ENCODE measurements at places on chromosomes 1 and 21.

DNA sequence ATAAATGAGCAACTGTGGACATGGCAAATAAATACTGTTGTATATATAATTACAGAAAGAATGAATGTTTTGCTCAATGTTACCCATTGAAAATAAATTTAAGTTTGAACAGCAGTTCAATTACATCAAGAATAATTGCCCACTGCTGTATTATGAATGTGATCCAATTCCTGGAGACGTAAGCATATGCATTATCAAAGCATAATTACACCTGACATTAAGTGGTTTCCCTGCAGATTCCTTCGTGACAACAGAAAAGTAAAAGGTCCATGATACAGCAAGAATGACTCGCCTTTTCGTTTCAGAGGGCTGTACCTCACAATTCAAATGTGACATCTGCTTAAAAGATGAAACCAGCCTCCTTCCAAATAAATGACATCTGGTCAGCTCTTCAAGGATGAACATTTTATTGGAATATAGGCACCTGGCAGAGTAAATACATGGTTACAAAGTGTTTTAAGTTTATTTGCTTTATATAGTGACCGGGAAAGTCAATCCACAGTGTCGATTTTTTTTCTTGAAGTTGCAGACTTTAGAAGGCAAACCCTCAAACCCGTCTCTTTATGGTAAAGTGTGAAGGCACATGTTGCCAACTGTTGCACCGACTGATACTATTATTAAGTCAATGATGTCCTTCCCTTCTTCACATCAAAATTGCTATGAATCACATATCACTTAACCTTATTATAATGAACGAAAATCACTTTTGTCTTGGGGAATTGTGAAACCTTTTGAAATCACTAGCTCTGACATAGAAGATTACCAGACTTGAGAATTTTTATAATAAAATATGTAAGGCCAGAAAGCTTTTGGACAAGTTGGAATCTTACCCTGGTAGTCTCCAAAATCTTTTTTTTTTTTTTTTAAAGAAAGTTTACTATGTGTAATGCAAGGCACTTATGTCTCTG lies 36.2 kb upstream of the EDEM3 start:
- DNase-seq: no peak

DNA sequence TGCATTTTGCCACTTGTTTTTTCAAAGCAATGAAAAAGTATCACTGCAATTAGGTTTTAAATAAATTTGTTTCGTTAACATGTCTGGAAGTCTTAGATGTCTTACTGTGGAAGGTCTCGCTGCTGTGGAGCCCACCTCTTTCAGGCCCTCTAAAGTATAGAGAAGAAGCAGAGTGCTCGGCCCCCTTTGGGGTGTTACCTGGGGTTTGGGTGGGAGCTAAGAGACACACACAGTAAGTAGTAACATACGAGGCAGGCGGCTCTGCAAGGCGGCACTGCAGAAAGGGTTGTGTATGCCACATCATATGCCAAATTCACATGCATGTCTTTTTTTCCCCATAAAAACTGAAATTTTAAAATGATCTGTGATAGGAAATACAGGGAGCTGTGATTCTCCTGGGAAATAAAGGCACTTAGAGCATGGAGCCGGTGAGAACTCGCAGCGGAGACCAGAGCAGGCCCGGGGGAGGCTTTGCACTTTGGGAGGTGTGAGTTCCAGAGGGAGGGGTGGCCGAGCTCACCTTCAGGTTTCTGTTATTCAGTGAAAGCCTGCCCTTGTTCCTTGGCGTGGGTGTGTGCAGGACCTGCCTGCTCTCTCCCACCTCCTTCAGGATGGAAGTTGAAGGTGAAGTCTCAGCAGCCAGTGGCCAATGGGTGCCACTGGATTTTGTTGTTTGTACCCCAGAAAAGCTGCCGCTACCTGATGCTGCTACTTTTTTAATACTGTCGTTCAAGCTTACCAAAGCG lies 35.7 kb upstream of the PWP2 start:
- no peak for DNase-seq

DNA sequence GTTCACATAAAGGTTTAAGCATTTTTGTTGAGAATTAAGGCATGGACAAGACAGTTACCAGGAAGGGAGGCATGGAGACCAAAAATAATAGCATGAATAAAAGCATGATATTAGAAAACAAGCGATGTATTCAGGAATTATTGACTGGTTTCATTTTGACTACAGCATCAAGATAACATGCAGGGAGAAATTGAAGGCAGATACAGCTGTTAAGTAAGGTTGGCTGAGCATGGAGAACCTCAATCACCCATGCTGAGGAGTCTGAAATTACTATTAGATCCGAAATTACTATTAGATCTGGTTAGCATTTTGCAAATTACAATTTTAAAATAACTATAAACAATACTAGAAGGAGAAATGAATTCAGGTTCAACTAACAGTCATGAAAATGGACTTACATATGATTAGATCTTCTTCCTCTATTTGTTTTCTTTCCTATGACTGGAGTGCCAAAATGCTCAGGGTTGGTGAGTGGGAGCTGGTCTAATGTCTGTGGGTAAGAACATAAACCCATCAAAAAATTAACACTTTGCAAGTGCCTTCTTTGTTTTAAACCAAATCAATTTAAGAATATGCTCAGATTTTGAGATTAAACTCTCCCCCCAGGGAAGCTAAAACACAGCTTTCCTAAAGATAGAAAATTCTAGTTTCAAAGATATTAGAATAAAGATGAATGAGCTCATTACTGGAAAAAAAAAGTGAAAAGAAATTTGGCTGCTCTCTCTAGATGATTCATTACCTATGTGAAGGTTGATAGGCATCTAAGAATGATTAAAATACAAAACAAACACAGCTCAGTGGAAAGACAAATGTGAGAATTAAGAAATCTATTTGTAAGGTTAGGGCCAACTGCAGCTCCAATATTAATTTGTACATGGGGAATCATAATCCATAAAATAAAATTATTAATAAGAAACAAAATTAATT lies 81.7 kb downstream of the ARID4B start:
- DNase-seq: no peak

- DNase-seq: no peak
Measured at GRCh38 chr21:41819236-41819855, 52.5 kb upstream of the RIPK4 start.

DNA sequence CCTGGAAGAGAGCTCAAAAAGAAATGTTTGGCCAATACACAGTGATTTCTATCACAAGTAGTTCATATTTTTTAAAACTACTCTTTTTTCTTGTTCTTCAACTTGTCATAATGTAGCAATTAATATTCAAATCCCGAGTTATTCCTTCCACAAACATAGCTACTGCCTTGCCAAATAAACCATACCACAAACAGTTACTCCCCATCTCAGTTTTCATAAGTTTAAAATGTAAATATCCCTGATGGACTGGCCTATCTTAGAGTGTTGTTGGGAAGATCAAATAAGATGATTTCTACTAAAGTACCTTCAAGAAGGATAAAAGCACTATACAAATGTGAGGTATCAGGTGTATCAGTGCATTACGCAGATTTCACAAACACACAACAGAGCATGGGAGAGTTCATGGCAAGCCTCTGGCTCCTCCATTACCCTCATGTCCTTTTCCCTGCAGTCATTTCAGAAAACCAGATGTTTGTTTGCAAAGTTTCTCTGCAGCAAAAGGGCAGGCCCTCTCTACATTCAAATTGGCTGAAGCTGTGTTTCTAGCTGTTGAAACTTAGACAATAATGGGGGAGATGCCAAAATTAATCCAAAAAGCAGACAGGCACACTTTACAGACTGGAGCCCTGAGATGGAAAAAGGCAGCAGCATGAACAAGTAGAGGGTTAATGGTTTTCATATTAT lies 16.1 kb downstream of the WLS start:
- no peak for DNase-seq

GRCh38 chr1:45243476-45244343 lies 37.3 kb upstream of the ZSWIM5 start:
- no peak for DNase-seq

GRCh38 chr1:21012937-21013336 lies 163.8 kb downstream of the EIF4G3 start:
- no peak for DNase-seq

GRCh38 chr1:192600275-192600674 lies 24.7 kb downstream of the RGS1 start:
- no peak for DNase-seq

GRCh38 chr1:233020426-233020825 lies 70.0 kb downstream of the NTPCR start:
- no peak for DNase-seq

All from NCI-H510A treated with DMSO at 0.1 percent for 48 hours (cell line).